ENCODE measurements at places on chromosomes 11 and 22.
A peak's percentile ranks its signal among the peaks of the same experiment; 100 is the strongest.

GRCh38 chr11:7278314-7278917, 26.7 kb downstream of the SYT9 start:
- DNase-seq = no peak

GRCh38 chr11:540583-541432, 3.5 kb downstream of the LRRC56 start:
- no peak for DNase-seq

- DNase-seq = no peak
These were observed 49.3 kb upstream of the LMO1 start for GRCh38 chr11:8312986-8313385.

DNA sequence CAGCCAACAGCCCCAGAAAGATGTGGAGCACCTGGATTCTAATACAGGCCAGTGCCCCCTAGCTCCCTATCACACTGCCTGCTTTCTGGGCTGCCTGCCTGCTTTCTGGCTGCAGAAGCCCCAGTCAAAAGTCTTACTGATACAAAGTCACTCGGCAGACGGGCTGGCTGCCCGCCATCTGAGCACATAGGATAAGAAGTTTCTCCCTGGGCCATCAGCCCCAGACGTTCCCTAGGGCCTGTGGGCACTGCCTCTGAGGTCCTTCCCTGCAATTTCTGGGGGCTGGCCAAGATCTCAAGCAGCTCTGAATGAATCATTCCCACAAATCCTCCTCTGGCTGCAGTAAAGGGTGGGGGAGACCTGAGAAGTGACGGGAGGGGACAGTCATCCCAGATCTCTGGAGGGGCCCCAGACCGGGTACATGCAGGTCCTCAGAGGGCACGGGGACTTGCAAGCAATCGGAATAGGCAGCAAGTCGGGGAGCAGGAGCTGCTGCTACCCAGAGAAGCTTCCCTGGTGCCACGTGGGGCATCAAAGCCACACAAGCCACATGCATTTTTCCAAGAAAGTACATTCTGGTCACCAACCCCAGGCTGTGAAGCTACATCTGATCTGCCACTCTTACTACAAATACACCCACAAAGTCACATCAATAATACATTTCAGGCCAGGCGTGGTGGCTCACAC, 4.7 kb downstream of the TPST2 start:
- peak; percentile 73 for DNase-seq

- peak; percentile 6 for DNase-seq
These were observed 3.5 kb upstream of the CD5 start for GRCh38 chr11:61098778-61099177.

- peak; percentile 71 for DNase-seq
These were observed 753 bp upstream of the PPARA start for GRCh38 chr22:46149512-46150033.

DNA sequence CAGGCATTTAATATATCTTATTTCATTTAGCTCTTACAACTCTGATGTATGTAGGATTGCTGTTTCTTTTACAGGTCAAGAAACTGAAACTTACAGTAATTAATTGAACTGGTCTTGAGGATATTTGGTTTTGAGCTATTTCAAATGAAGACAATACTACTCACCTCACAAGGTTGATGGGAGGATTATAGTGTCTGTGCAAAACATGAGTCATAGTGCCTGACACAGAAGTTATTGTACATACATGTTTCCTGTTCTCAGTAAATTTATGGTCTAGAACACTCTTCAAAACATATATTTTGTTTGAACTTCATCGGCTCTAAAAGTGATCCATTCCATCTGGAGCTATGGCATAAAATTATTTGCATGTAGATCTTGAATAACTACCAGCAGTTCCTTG, 61.9 kb downstream of the CECR2 start:
- DNase-seq = no peak
